ENCODE measurements at places on chromosomes 4 and X.

GRCh38 chrX:101419489-101419888 is 11.5 kb downstream of the HNRNPH2 start:
- DNase-seq, result no peak

- no peak for DNase-seq
Measured at GRCh38 chr4:108068442-108068841, 78.8 kb downstream of the HADH start.

- no peak for DNase-seq
Measured at GRCh38 chrX:3521396-3521795, 174.9 kb upstream of the MXRA5 start.

GRCh38 chr4:26248647-26249046 is 72.2 kb upstream of the RBPJ start:
- DNase-seq, result no peak

DNA sequence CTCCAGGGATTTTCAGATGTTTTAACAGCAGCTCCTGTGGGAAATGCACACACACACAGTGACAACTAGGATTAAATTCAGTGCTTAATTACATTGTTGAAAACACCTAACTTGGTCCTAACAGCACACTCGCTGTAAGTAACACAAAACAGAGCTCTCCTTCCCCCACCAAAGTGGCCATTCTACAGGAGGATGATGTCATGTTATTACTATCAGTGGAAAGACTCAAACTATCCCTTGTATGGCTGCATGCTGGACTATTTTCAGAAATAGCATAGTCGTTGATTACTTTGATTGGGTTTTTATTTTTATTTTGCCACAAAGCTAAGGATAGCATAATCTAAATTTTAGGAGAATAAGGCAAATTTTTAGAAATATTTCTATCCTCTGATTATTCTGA is 406.3 kb downstream of the SPRY1 start:
- DNase-seq, result no peak

DNA sequence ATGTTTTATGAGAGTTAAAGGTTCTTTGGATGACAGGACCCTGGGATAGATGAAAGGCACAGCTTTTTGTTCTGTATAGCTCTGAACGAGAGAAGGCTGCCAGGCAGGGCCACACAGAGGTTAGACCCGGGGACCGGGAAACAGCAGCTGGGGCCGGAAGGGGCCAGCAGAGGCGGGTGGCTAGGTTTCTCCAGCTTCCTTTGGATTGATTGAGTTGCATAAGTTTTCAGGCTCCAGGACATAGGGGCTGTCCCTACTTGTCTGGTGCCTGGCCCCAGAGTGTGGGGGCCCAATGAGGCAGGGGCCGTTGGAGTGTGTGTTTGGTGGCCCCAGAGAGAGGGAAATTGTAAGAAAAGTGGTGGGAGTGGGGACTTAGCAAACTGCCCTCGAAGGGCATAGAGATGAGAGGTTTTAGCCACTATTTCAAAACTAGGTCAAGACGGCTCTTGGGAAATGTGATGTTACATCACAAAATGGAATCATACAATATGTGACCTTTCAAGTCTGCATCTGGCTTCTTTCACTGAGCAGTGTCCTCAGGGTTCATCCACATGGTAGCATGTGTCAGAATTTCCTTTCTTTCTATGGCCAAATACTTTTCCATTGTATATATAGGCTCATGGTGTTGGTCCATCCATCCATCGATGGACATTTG is 3.7 kb downstream of the ZFP92 start:
- DNase-seq, result no peak

DNA sequence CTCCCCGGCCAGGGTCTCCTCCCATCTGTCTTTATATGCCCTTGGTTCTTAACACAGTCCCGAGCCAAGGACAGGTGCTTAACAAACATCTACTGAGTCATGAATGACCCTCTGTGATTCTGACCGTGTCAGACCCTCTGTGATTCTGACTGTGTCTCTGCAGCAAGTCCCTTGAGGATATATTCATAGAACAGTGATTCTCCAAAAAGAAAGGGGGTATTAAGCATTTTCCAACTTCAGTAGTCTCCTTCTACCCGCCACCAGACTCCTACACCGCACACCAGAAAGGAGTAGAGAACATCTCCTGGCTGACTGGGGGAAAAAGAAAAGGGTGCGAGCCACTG is 13.6 kb downstream of the ACSL1 start:
- no peak for DNase-seq

DNA sequence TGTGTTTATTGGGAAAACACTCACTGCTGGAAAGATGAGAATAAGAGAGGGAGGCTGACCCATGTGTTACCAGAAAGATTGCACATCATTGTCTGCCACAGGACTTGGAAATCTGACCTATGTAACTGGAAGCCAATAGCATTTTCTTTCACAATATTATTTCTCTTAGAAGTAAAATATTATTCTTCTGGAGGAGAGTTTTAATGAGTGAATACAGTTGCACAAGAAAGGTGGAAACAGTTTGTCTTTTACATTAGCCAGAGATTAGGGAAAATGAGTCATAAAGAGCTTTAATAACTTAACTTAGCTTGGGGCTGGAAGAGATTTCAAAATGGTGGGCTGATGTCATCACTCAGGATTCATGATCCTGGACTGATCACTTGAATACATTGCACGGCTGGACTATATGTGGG is 31.5 kb upstream of the LNX1 start:
- DNase-seq, result no peak

DNA sequence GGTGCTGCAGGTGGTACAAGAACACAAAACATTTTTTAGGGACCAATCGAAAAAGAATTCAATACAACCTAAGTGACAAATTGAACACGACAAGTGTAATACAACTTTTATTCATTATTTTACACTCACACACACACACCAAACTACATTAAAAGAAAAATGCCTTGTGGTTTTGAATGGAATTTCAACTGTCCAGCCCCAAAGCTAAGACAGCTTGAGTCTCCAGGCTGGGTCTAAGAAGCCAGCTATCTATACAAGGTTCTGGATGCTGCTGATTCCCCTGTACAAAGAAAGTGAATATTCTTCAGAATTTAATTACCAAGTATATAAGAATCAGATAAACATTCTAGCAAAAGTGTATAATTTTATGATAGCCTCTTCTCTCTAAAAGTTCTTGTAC is 118.2 kb downstream of the PPP3CA start:
- DNase-seq, result no peak

DNA sequence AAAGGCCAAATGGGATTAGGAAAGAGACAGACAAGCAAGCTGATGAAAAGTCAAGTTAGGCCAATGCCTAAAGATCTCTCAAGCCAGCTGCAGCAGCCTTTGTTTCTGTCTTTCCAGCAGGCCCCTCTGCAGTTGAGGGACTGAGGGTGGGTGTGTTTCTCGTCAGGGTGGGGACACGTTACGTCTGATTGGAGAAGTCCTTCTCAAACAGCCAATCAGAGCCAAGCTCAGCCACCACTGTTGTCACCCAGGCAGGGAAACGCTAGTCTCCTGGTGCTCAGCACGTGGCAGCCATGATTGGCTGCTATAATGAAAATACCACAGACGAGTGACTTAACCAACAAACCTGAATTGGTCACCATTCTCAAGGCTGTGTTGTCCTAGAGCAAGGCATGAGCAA is 177.1 kb upstream of the LCORL start:
- no peak for DNase-seq

GRCh38 chr4:38889143-38889542 is 21.5 kb downstream of the FAM114A1 start:
- DNase-seq, result peak; percentile 76

DNA sequence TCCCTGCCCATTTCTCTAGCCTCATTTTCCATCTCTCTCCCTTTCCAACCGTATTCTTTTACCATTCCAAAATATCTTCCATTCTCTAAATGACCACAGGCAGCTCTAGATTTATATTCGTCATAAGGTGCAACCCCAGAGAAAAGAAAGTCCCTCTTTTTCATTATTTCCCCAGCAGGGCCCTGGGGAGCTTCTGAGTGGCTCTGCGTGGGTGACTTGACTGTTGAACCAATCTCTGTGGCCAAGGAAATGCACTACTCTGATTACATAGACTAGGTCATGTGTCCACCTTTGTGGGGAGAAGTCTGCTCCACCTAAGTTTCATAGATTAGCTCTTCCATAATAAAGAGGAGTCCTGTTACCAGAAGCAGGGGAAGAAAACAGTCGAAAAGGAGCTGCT is 51.4 kb downstream of the ATOH1 start:
- DNase-seq, result no peak

- no peak for DNase-seq
Measured at GRCh38 chr4:141995056-141995455, 358.7 kb downstream of the IL15 start.

DNA sequence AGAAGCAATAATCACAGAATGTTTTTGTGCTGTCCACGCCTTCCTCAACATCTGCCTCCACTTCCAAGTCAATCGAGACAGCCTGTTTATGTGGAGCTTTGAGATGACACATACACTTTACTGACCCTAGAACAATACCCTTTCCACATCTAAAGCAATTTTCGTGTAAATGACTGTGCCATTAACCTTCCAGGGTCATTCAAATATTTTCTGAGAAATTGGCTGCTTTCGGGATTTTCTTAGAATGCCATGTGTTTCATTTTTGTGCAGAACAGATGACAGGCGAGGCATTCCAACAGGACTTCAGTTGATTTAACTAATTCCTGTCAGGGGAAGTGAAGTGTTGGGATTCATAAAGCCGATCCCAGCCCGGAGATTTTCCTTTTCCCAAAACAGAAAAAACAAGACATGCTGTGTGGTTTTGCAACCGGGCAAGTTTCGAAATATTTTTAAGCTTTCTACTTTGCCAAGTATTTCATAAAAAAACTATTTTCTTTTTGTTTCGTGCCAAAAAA is 73.9 kb downstream of the SORBS2 start:
- no peak for DNase-seq

DNA sequence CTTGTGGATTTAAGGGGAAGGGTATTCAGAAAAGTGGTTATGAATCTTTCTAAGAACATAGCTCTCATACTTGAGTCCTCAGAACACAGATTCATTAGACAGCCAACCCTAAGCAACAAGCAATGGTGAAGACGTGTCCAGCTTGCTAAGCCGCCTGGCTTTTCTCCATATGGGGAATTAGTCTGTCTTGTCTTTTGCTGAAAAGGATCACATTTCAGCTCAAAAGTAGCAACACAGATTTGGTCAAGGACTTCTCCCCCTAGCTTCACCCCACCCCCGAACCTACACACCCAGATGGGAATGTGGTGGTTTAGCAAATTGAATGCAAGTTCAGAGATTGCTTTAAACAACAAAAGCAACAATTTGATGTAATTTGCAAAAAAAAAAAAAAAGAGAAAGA is 103.3 kb upstream of the RASGEF1B start:
- no peak for DNase-seq

GRCh38 chr4:154364066-154364845 is 127.3 kb downstream of the DCHS2 start:
- DNase-seq, result no peak

GRCh38 chrX:23989689-23990088 is 37.3 kb downstream of the KLHL15 start:
- DNase-seq, result no peak

GRCh38 chr4:114866901-114867670 is 246.3 kb downstream of the NDST4 start:
- DNase-seq, result no peak

DNA sequence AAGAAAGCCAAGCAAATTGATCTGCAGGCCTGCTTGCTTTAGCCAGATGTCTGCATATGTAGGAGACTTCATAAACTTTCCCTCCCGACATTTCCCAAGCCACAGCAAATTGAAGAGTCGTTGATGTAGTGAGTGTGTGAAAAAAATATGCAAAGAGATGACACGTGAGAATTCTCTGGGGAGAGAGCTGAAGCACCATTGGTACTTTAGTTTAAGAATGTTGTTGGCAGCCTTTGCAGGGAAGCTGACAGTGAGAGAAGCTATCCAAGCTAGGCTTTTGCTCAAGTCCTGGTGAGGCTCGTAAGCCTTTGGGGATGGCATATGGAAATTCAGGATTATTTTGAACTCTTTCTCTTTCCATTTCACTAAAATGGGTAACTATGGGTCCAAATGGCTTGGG is 87.5 kb downstream of the GLRA2 start:
- no peak for DNase-seq

- no peak for DNase-seq
Measured at GRCh38 chr4:121801715-121802075, 572 bp downstream of the EXOSC9 start.

DNA sequence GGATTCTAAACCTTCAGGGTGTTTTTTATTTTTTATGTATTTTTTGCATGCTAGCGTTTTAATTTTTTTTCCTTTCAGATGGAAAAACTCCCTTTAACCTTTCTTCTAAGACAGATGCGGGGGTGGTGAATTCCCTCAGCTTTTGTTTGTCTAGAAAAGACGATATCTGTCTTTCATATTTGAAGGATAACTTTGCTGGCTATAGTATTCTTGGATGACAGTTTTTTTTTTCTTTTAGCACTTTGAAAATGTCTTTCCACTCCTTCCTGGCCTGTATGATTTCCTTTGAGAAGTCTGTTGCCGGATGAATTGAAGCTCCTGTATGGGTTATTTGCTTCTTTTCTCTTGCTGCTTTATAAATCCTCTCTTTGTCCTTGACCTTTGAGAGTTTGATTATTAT is 26.6 kb downstream of the PSAPL1 start:
- no peak for DNase-seq

DNA sequence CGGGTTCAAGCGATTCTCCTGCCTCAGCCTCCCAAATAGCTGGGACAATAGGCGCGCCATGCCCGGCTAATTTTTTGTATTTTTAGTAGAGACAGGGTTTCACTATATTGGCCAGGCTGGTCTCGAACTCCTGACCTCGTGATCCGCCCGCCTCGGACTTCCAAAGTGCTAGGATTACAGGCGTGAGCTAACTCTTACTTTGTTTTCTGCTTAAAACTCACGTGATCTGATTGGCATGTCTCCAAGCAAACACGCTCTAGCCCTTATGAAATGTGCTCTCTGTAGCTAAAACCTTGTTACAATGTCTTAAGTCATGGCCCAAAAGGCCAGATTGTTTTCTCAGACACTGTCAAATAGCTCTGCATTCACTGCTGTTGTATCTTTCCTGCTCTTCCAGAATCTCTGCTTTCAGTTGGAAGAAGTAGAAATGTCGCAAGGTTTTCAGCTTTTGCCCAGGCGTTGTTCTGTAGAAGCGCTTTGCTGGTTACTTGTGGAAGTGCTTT is 39.7 kb upstream of the OGT start:
- no peak for DNase-seq

DNA sequence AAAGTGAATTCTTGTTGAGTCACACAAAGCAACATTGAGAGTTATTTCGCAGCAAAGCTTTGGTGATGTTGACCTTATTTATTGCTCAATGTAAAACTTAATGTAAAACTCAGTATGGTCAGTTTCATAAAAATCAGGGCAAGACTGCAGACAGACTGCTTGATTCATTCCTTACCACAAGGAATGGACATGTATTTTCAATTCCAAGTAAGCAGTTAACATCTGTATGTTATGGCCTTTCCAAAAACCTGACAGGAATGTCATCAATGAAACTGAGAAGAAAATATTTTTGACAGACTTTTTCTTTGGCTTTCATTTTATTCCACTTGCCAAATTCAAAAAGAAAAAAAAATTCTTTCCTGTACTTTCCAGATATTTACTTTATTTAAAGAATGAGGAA is 488.3 kb downstream of the ANKRD50 start:
- no peak for DNase-seq

- no peak for DNase-seq
Measured at GRCh38 chr4:127778102-127778501, 4.0 kb upstream of the HSPA4L start.

- no peak for DNase-seq
Measured at GRCh38 chr4:46946919-46947536, 38.0 kb upstream of the COX7B2 start.
